Activated naive CD8-positive, alpha-beta T cell treated with anti-CD3 and anti-CD28 coated beads, Interleukin-2, amount 10 ng/mL, durations not matched to agents 7 days and 5 days (primary cell): ENCODE measurements at places on chromosomes 16 and 17.
A peak's percentile ranks its signal among the peaks of the same experiment; 100 is the strongest.

- H3K27ac ChIP-seq: no peak overlapping the region
- DNase-seq: no peak
- no peaks in the 10 kb centered on the region for H3K27me3 ChIP-seq
- H3K4me1 ChIP-seq: peaks cover 8% of the 10 kb centered on the region
- H3K36me3 ChIP-seq: no peaks in the 10 kb centered on the region
Observed at GRCh38 chr16:9139965-9140364, 48.5 kb downstream of the HAPSTR1 start.

GRCh38 chr17:27475070-27475673 is 18.9 kb downstream of the KSR1 start:
- H3K36me3 ChIP-seq: peaks cover 11% of the 10 kb centered on the region
- peak overlapping the region; percentile 77 for H3K4me3 ChIP-seq
- H3K27me3 ChIP-seq: no peaks in the 10 kb centered on the region
- H3K27ac ChIP-seq: peak overlapping the region; percentile 99
- H3K4me1 ChIP-seq: peaks cover 84% of the 10 kb centered on the region
- DNase-seq: no peak

- H3K27ac ChIP-seq: peak overlapping the region; percentile 62
- H3K36me3 ChIP-seq: no peaks in the 10 kb centered on the region
- DNase-seq: no peak
- no peak overlapping the region for H3K4me3 ChIP-seq
- peaks cover 18% of the 10 kb centered on the region for H3K4me1 ChIP-seq
Observed at GRCh38 chr17:75894049-75894733, 2.6 kb downstream of the TRIM65 start.

DNA sequence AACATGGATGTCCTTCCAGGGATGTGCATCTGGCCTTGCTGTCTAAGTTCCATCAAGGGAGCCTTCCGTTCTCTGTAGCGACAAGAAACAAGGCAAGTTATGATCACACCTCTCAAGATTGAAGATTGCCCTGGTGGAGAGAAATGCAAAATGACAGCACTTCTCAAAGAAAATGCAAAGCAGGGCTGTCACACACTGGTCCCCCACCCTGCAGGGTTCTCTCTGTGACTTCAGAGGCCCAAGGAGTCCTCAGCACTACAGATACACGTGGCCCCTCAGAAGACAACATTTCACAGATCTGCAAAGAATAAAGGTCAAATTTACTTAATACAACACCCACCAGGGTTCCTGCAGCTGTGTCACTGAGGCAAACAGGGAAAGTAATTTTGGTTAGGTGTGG is 60.7 kb upstream of the TEX2 start:
- peak overlapping the region; percentile 73 for H3K27ac ChIP-seq
- no peak for DNase-seq
- H3K4me3 ChIP-seq: no peak overlapping the region
- H3K4me1 ChIP-seq: peaks cover 18% of the 10 kb centered on the region
- peaks cover 30% of the 10 kb centered on the region for H3K36me3 ChIP-seq

GRCh38 chr16:55155815-55156214 is 168.2 kb upstream of the IRX6 start:
- no peak overlapping the region for H3K27ac ChIP-seq
- no peaks in the 10 kb centered on the region for H3K4me1 ChIP-seq
- H3K36me3 ChIP-seq: no peaks in the 10 kb centered on the region
- no peak for DNase-seq

DNA sequence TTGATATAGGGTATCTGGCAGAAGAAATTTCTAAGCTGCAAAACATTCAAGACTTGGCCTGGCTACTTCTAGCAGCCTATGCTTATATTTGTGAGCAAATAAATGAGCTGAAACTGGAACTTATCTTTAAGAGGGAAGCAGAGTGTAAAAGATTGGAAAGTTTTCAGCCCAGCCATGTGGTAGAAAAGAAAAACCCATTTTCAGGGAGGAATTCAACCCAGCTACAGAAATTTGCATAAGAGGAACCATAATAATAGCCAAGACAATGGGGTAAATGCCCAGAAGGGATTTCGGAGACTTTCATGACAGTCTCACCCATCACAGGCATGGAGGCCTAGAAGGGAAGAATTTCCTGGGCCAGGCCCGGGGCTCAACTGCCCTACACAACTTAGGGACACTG is 31.7 kb downstream of the RNF112 start:
- H3K4me1 ChIP-seq: peaks cover 3% of the 10 kb centered on the region
- no peak for DNase-seq
- H3K36me3 ChIP-seq: no peaks in the 10 kb centered on the region

- no peak for DNase-seq
- H3K4me3 ChIP-seq: no peak overlapping the region
- no peaks in the 10 kb centered on the region for H3K36me3 ChIP-seq
- peaks cover 14% of the 10 kb centered on the region for H3K27me3 ChIP-seq
- no peaks in the 10 kb centered on the region for H3K4me1 ChIP-seq
Observed at GRCh38 chr16:15772579-15773293, 84.1 kb downstream of the MYH11 start.

DNA sequence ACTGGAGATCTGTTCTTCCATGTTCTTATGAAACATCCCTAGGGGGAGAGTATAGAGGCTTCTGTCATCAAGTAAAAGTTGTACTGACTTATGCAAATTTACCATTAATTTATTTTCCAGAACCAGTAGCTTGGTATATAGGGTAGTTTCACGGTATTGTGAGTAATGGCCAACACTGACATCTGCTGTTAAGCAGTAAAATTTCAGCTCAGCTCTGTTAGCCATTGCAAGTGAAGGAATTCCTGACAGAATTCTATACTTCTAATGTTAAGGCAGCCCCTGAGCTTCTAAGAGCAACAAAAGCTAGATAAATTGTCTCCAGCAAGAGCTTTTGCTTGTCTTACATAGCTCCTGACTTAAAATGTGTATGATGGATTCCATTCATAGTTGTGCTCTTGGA is 613.5 kb upstream of the C16orf82 start:
- peaks cover 2% of the 10 kb centered on the region for H3K27me3 ChIP-seq
- H3K36me3 ChIP-seq: no peaks in the 10 kb centered on the region
- H3K4me1 ChIP-seq: no peaks in the 10 kb centered on the region
- H3K4me3 ChIP-seq: no peak overlapping the region

GRCh38 chr17:29586676-29587469 is 2.6 kb downstream of the GIT1 start:
- peak overlapping the region; percentile 42 for H3K27ac ChIP-seq
- no peak for DNase-seq
- H3K36me3 ChIP-seq: peaks cover 4% of the 10 kb centered on the region
- H3K4me3 ChIP-seq: peak overlapping the region; percentile 97

GRCh38 chr17:15323131-15323530 is 18.3 kb downstream of the TEKT3 start:
- H3K27ac ChIP-seq: no peak overlapping the region
- no peak overlapping the region for H3K4me3 ChIP-seq
- H3K4me1 ChIP-seq: no peaks in the 10 kb centered on the region
- DNase-seq: no peak
- H3K36me3 ChIP-seq: no peaks in the 10 kb centered on the region

- peaks cover 2% of the 10 kb centered on the region for H3K27me3 ChIP-seq
- H3K36me3 ChIP-seq: peaks cover 21% of the 10 kb centered on the region
- peaks cover 56% of the 10 kb centered on the region for H3K4me1 ChIP-seq
- peak overlapping the region; percentile 93 for H3K27ac ChIP-seq
Observed at GRCh38 chr17:67421869-67422273, 44.8 kb downstream of the PITPNC1 start.

DNA sequence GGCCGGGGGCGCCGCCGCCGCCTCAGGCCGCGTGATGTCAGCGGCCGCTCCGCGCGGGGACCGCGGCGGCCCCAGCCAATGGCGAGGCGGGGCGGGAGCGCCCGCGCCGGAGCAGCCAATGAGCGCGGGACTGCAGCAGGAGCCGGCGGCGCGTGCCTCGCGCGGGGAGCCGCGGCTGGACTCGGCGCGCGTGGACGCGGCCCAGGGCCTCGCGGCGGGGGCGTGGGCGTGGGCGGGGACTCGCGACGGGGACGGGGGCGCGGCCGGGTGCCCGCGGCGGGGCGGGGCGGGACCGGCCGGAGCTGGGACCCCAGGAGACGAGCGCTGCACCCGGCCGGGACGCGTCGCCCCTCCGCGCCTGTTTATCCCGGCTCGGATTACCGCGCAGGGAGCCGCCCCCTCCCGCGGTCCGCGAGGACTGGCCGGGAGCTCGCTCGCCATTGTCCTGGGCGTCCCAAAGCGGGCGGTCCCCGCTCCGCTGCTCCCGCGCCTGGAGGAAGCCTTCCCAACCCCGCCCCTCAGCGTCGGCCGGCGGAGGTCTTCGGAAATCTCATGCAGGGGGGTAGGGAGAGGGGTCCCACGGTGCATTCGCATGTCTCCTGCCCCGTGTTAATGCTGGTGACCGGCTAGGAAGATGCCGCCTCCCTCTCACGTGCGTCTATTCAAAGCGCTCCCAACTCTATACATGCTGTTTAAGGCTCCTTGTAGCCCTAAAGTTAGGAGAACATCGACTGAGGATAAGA is at the start of gene RNF157:
Gene RNF157, minus strand, starts transcription at position 33 of the 743 bp plus-strand sequence. CDS start 253 bp downstream, outside the sequence.
- peak within 1 kb of the TSS; percentile 94 for H3K4me3 ChIP-seq
- peak; percentile 84 for DNase-seq
- peaks cover 62% of the 10 kb centered on the region for H3K4me1 ChIP-seq

- peaks cover 16% of the 10 kb centered on the region for H3K27me3 ChIP-seq
- H3K27ac ChIP-seq: no peak overlapping the region
- no peaks in the 10 kb centered on the region for H3K36me3 ChIP-seq
- H3K4me1 ChIP-seq: peaks cover 2% of the 10 kb centered on the region
- H3K4me3 ChIP-seq: no peak overlapping the region
Observed at GRCh38 chr17:59527931-59528330, 37.5 kb upstream of the DHX40 start.

GRCh38 chr17:6070913-6071511 is 833 bp downstream of the WSCD1 start:
- H3K27ac ChIP-seq: no peak overlapping the region
- DNase-seq: no peak
- peaks cover 7% of the 10 kb centered on the region for H3K4me1 ChIP-seq
- no peaks in the 10 kb centered on the region for H3K36me3 ChIP-seq
- peaks cover 48% of the 10 kb centered on the region for H3K27me3 ChIP-seq
- H3K4me3 ChIP-seq: no peak overlapping the region

DNA sequence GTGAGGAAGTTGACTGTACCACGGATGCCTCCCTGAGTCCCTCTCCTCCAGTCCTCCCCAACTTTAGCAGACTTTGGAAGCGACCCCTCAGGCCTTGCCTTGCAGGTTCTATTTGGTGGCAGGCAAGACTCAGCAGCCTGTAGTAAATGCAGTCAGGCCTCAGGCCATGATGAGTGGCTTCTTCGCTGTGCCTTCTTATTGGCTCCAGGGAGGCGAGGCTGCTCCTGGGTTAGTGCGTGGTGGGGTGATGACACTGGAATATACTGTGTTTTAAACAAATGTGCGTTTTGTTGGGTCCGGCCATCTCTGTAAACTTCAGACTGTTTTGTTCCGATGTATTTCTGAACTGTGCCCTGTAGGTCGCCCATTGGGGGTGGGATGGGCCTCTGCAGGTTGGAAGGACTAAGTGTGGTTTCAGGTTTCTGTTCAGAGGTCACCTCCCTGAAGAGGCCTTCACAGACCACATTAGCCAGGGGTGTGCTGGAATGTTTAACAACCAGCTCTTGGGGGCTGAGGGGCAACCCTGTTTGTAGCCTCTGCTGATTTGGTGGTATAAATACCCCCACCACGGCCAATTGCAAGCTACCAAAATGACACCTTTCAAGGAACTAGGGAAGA is 62.5 kb downstream of the CYLD start:
- H3K36me3 ChIP-seq: peaks cover 4% of the 10 kb centered on the region
- H3K4me3 ChIP-seq: no peak overlapping the region
- H3K27ac ChIP-seq: no peak overlapping the region

- peaks cover 38% of the 10 kb centered on the region for H3K27me3 ChIP-seq
- H3K27ac ChIP-seq: no peak overlapping the region
- peaks cover 4% of the 10 kb centered on the region for H3K4me1 ChIP-seq
- no peaks in the 10 kb centered on the region for H3K36me3 ChIP-seq
- DNase-seq: no peak
Observed at GRCh38 chr17:77542011-77542410, 401.2 kb downstream of the SEC14L1 start.

DNA sequence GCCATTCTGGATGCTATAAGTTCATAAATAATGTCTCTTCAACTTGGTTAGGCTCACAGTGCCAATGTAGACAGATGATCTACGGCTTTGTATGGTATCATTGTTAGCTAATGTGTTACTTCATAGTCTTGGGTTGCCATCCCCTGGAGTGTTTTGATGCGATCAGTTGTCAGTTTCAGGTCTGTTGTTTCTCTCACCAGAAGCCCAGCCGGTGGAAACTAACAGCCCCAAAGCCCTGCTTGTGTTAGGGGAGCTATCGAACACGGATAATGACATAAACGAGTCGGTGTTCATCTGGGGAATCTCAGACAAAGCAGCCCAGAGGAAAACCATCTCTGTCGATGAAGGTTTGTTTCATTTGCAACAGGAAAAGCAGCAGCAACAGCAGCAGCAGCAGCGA is 107.4 kb upstream of the ANKFN1 start:
- DNase-seq: no peak
- no peak overlapping the region for H3K27ac ChIP-seq
- no peaks in the 10 kb centered on the region for H3K36me3 ChIP-seq
- H3K4me1 ChIP-seq: no peaks in the 10 kb centered on the region
- H3K4me3 ChIP-seq: no peak overlapping the region
- H3K27me3 ChIP-seq: peaks cover 9% of the 10 kb centered on the region

DNA sequence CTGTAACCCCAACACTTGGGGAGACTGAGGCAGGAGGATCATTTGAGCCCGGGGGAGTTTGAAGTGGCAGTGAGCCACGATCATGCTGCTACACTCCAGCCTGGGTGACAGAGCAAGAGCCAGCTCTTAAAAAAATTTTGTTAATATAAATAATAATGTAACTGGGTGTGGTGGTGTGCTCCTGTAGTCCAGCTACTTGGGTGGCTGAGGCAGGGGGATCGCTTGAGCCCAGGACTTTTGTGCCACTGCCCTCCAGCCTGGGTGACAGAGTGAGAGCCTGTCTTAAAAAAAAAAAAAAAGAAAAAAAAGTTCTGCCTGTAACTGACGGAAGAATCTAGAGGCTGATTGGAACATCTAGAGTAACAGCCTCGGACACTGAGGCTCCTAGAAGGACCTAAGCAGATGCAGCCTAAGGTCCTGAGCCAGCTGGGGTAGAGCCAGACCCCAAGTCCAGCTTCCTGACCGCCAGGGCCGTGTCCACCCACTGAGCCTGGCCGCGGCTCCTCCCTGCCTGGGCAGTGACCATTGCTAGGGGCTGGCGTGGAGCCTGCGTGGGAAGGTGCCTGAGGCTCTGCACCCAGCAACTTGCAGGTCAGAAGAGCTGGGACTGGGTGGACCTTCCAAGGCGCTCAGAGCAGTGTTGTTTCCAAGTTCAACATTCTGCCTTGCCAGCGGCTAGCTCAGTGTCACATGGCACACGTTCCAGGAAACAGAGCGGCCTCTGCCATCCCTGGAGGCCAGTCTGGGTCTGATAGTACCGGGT is 209.4 kb upstream of the CIBAR2 start:
- H3K27me3 ChIP-seq: peaks cover 2% of the 10 kb centered on the region
- no peak overlapping the region for H3K27ac ChIP-seq
- no peaks in the 10 kb centered on the region for H3K36me3 ChIP-seq
- H3K4me3 ChIP-seq: no peak overlapping the region
- DNase-seq: no peak

GRCh38 chr17:82383411-82383810 is 11.8 kb downstream of the UTS2R start:
- no peak overlapping the region for H3K4me3 ChIP-seq
- no peaks in the 10 kb centered on the region for H3K4me1 ChIP-seq
- H3K27me3 ChIP-seq: peaks cover 11% of the 10 kb centered on the region
- DNase-seq: no peak

- peaks cover 22% of the 10 kb centered on the region for H3K27me3 ChIP-seq
- no peak for DNase-seq
- H3K4me1 ChIP-seq: peaks cover 15% of the 10 kb centered on the region
- no peak overlapping the region for H3K4me3 ChIP-seq
Observed at GRCh38 chr16:57627184-57627871, 1.1 kb upstream of the ADGRG1 start.
